ENCODE measurements at places on chromosomes 4 and X.

DNA sequence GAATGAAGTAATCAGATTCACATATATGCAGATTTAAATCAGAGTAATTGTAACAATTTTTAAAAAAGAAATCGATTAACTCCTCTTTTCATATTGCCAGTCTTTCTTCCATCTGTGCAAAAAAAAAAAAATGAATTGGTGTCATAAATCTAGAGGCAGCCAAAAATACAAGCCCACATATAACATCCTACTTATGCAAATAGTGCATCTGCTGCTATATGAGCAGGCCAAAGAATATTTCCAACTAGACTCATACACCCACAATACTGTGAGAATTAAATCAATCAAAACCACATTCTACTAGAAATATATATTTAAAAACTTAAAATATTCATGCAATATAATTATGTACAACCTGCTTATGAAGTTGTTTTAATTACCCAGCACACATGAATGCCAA, 298.1 kb upstream of the TRAM1L1 start:
- no peak for DNase-seq

GRCh38 chrX:47182106-47182700, 11.4 kb upstream of the UBA1 start:
- no peak for DNase-seq

DNA sequence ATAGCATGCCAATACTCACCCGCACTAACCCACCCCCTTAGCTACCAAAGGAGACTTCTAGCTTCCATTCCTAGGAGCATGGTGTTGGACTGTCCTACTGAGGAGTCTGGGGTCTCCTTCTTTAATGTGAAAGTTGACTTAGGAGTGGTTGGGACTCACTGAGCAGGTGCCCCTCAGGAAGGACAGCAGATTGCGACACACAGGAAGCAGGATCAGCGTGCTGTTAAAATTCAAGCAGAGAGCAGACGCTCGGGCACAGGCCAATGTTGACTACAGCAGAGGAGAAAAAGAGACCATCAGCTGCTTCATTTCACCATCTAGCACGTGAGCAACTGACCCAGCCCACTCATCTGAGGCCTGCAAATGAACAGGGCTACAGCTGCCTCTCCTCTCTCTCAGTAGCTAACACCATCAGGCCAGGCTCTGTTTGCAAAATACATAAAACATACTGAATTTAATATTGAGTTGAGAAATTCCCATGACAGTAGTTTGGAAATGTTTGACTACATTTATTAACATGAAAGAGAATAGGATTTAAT, 10.8 kb downstream of the NOX1 start:
- DNase-seq: no peak

DNA sequence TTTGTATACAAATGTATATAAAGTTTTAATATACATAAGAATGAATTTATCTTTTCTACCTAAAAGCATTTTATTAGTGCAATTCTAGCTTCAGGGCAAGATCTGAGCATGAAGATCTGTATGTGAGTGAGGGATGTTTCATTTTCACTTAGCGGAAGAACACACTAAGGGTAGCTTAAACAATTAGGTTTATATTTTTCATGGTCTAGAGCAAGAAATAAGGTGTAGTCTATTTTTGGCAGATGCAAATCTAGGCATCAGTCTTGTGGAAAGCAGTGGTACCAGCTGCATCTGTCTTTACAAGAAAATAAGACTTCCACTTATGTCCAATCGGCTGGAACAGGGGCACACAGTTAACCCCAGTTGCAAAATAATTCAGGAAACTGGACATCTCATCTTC, 433.3 kb downstream of the ADAM29 start:
- no peak for DNase-seq

- DNase-seq: no peak
Measured at GRCh38 chrX:139179592-139179991, 350.9 kb upstream of the F9 start.

- DNase-seq: no peak
Measured at GRCh38 chrX:38841750-38842149, 40.5 kb downstream of the MID1IP1 start.

- DNase-seq: no peak
Measured at GRCh38 chr4:106297245-106298035, 18.6 kb downstream of the TBCK start.

DNA sequence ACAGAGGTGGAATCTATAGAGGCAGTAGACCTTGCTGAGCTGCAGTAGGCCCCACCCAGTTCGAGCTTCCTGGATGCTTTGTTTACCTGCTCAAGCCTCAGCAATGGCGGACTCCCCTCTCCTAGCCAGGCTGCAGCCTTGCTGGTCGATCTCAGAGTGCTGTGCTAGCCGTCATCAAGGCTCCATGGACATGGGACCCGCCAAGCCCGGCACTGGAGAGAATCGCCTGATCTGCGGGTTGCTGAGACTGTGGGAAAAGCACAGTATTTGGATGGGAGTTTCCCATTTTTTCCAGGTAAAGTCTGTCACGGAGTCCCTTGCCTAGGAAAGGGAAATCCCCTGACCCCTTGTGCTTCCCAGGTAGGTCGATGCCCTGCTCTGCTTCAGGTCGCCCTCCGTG, 124.8 kb upstream of the KLF8 start:
- DNase-seq: no peak
